NCI-H2171 (cell line): ENCODE measurements at places on chromosomes 1 and 21.

DNA sequence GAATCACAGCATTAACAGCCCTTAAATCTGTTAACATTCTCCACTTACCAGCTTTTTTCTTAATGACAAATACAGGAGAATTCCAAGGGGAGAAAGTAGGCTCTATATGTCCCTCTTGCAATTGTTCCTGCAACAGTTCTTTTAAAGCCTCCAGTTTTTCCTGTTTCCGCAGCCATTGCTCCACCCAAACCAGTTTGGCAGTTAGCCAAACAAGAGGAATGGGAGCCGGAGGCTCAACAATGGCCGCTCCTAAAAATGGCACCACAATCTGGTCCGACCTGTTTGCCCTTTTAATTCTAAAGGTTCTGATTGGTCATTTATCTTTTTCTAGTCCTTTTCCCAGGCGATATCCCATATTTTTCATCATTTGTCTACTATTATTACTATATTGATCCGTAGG, 14.0 kb upstream of the L1TD1 start:
- DNase-seq, result peak; percentile 19

- no peak for DNase-seq
Measured at GRCh38 chr1:65952696-65953095, 160.0 kb downstream of the PDE4B start.

GRCh38 chr1:226104671-226105121, 42.2 kb downstream of the H3-3A start:
- DNase-seq, result no peak

DNA sequence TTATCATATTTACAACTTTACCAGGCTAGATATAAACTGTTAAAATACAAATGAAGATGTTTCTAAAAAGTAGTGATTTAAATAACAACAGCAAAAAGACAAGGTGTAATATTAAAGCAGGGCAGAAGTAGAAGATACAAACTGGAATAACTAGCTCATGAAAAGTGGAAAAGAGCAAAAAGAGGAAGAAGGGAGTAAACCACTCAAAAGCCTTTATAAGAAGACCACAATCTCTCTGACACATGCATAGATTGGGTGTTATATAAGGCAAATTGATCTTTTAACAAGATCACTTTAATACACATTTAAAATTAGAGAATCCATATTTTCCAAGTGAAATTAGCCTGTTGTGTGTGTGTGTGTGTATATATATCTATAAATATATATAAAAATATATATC, 5.0 kb downstream of the DENND1B start:
- DNase-seq, result no peak

DNA sequence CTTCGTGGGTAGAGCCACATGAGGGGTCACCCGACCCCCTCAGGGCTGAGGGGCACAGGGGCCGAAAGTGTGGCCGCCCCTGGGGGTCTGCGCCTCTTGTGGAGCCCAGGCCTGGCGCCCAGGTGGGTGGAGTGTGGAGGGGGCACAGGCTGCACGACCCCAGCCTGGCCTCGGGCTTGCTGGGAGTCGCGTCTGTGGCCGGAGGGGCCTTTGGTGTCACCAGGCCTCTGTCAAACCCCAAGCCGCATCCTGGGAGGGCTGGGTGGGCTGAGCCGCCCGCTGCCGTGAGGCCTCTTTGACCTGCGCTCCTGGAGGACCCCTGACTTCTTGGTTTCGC, 60.7 kb downstream of the FAAP20 start:
- DNase-seq, result no peak

DNA sequence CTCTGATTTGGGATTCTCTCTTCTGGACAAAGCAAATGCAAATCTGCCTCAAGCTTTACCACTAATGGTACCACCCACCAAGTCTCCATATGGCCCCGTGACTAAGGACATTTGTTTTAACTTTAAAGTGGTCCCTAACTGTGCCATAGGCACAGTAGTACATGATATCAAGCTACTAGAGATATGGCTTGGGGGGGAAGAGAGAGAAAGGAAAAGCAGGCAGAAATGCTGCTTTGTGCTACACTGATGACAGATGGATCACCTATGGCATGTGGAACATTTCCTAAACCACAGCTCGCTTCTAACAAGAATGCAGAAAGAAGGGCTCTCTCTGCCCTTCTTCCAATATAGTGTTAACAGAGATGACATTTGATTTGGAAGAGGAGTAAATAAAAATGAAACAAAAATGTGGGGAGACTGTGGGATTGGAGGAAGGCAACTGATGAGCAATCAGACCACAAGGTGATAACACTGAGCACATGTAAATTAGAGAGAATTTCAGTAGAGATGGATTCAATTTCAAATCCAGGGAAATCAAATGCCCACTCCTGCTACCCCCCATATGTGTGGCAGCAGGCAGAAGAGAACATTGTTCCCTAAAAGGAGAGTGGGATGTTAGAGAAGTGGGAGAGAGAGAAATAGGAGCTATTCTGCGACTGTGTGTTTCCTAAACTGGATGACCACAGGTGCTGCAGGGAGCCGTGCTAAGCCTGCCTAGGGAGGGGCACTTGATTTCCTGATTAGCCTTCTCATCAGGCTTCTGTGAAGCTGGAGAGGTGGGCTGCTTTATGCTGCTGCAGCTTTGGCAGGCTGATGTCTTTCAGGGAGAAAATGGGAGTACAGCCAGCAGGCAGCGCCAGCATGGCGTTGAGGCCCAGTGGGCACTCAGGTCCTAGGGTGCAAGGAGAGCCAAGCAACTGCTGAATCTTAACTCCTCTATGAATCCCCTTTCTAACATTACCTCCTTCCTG, 75.3 kb downstream of the ZNF648 start:
- DNase-seq, result no peak

DNA sequence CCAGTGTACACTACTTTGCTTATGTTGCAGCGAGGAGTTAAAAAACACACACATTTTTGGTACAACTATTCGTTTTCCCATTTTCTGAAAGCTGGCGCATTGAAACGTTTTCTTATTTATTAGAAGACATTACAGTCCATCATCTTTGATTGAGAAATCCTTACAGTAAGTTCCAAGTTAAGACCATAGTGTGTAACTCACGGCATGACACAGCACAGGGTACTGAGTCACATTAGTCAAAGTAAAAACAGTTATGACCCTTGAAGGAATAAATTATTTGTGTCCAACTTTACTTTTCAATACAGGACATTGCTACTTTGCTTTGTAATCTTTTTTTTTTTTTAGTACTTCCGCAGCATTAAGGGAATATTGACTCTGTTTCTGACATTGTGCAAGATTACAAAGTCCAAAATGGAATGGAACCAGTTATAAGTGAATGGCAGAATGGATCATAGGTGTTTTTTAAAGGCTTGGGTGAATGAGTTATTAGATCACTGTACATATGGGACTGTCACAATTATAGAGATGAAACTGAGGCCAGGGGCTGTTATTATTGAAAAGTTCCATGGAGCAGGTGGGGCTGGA, 11.7 kb downstream of the PTGFRN start:
- no peak for DNase-seq

GRCh38 chr1:187960125-187960638, 1131.4 kb downstream of the PLA2G4A start:
- no peak for DNase-seq

DNA sequence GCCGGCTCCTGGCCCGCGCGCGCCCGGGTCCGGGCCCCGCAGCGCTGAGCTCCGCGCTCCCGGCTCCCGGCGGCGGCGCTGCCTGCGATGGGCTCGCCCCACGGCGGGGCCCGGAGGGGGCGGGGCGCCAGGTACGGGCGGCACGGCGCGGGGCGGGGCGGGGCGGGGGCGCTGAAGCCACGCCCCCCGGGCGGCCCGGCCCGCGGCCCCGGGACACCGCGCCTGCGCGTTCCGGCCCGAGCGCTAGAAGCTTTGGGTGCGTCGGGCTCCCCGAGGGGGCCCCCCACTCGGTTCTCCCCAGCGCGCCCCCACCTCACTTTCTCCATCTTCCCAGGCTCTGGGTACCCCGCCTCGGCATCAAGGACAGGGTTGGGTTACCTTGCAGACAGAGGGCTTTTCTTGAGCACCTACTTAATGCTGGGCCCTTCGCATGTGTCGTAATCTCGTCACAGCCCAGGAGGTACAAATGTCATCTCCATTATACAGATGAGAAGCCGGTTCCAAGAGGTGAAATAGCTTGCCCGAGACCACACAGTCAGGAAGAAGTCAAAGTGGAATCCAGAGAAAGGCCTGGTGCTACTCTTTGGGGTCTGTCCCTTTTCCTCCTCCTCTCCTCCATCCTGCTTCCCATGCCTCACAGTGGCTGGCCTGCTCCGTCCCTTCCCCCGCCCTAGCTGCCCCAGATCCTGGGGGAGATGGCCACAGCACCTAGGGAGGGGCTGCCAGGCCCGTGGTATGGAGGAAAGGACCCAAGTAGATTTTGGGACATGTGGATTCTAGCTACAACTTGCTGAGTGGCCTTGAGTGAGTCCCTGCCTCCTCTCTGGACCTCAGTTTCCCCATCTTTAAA, 46.5 kb downstream of the RAP1GAP start:
- DNase-seq, result peak; percentile 61

GRCh38 chr1:203381151-203381751, 30.3 kb upstream of the FMOD start:
- DNase-seq, result no peak

DNA sequence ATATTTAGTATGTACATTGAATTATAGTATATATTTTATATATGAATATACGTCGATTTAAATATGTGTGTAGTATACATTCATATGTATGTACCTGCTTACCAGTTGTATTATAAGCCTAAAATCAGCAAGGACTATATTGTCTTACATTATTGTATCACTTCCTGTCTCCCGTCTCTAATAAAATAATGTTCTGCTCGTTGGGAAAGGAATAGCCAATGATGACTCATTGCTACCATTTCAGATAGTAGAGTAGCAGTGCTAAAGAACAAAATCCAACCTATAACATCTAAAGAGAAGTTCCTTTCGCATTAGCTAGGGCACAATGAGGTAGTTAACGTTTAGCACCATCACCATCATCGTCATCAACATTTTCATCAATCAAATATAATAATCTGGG, 39.9 kb upstream of the SMYD2 start:
- DNase-seq, result no peak

- no peak for DNase-seq
Measured at GRCh38 chr1:54095546-54096226, 42.3 kb downstream of the TCEANC2 start.

GRCh38 chr1:193674292-193674944, 488.0 kb upstream of the B3GALT2 start:
- DNase-seq, result no peak

GRCh38 chr1:97164276-97164639, 442.7 kb downstream of the PTBP2 start:
- DNase-seq, result no peak

DNA sequence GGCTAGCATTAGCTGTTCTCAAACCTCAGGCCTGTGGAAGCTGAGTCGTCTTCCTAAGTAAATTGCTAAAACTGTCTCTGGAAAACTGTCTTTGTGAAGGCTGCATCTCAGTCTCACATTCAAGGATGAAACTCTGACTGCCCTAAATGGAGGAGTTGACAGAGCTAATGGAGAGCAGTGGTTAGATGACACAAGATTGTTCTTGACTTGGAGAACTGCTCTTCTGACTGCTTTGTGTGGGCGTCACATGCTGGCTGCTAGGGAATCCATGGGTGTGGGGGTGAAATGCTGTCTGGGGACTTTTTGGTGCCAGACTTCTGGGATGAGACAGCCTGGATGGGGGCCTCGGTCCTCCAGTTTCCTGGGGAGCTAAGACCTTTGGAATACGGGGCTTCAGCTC, 24.5 kb upstream of the TSPAN2 start:
- DNase-seq, result no peak

DNA sequence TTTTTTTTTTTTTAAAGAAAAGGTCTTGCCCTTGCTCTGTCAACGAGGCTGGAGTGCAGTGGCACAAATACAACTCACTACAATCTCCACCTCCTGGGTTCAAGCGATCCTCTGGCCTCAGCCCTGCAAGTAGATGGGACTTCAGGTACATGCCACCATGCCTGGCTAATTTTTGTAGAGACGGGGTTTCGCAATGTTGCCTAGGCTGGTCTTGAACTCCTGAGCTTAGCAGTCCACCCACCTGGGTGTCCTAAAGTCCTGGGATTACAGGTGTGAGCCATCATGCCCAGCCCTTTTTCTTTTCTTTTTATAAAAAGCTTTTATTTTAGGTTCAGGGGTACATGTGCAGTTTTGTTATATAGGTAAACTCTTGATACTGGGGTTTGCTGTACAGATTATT, 47.2 kb downstream of the TLR5 start:
- no peak for DNase-seq

DNA sequence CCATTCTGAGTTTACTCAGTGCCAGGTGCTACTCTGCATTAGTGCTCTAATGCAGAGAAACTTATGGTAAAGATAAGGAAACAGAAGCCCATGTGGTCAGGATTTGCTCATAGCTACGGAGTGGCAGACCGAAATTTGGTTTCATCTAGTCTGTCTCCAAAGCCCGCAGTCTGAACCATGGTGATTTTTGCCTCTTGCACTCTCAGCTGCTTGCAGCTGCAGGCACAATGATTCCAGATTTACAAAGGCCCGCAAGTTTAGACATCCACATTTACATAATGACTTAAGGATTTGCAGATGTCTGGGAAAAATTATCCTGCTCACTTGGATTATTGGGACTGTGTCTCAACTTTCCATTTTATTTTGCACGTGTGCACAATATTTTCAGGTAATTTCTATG, 161.3 kb upstream of the KCNJ6 start:
- no peak for DNase-seq

DNA sequence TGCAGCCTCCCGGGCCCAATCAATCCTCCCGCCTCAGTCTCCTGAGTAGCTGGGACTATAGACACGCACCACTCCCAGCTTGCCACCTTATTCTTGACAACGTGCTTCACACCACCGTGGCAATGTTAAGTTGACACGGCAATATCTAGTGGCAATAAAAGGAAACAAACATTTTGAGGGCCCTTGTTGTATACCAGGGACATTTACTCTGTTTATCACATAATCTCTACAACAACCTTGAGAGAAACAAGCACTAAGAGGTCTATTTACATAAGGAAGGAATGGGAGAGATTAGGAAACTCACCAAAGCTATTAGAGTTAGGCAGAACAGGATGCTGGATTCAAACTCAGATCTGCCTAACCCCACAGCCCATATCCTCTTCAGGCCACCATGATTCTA, 3.1 kb downstream of the KLHDC8A start:
- DNase-seq, result no peak

- DNase-seq, result no peak
Measured at GRCh38 chr1:100347009-100347966, 5.0 kb upstream of the CDC14A start.

GRCh38 chr21:33254766-33255165, 11.4 kb upstream of the IL10RB start:
- no peak for DNase-seq

GRCh38 chr1:77010937-77011336, 143.7 kb downstream of the ST6GALNAC5 start:
- DNase-seq, result no peak

DNA sequence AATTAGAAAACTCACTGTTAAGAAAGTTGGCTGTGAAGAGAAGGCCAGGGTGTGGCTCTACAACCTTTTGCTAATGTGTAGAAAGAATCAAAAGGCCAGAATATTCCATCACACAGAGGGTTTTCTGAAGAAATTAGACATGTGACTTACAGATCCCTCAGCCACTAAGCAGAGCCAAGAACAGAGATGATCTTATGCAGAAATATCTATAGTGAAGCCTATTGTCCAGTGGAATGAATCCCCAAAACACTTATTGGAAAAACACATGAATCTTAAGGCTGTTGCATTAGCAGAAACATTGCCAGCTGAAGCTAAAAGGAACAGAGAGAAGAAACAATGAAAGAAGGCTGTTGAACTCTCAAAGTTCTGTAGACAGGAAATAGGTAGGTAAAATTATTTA, 979.2 kb downstream of the MRPL39 start:
- DNase-seq, result no peak

- no peak for DNase-seq
Measured at GRCh38 chr1:203202431-203203245, 16.1 kb upstream of the CHI3L1 start.
